ENCODE measurements at places on chromosomes 7 and 10.

GRCh38 chr10:86960863-86961434 lies 2.5 kb downstream of the SNCG start:
- DNase-seq: no peak

- DNase-seq: no peak
Observed at GRCh38 chr7:23662124-23662983, 17.6 kb upstream of the FAM221A start.

DNA sequence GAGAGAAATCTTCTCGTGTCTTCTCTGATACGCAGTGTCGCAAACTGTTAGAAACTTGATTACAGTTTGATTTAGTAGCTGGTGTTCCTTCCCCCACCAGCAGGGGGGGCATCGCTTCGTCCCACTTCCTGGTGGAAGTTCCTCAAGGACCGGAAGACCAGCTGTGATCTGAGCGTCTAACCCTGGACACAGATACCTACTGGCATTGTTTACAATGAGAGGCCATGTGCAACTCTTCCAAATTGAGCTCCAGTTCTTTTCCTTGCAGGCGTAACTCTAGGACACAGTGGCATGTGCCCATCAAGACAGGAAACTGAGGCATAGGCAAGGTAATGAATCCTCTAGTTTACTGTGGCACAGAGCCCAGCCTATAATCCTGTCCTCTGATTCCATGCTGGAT lies 219.0 kb downstream of the CCDC3 start:
- peak; percentile 27 for DNase-seq

GRCh38 chr7:135326636-135327280 lies 93.1 kb downstream of the STRA8 start:
- no peak for DNase-seq

GRCh38 chr7:6254866-6255265 lies 17.6 kb downstream of the CYTH3 start:
- no peak for DNase-seq

- DNase-seq: no peak
Observed at GRCh38 chr10:3169271-3169670, 3.3 kb downstream of the PITRM1 start.

- no peak for DNase-seq
Observed at GRCh38 chr7:104951546-104951945, 62.5 kb upstream of the KMT2E start.

DNA sequence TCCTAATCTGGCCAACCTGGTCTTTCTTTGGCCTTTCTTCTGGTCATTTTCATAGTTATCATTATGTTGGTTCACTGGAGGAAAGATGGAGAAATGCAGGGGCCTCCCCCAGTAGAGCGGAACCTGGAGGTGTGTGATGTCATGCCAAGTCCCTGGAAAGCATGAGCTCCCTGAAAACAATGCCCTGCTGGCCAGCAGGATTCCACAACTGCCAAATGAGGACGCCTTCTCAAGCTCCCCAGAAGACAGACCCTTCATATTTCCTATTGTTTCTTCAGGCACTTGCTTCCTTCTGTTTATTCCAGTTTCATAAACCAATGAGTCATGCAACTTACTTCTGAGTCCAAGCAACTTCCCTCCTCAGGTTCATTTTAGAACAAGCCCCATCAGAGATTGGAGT lies 339.0 kb downstream of the GATA3 start:
- DNase-seq: no peak

- DNase-seq: no peak
Observed at GRCh38 chr10:26524161-26524896, 86.2 kb downstream of the APBB1IP start.

GRCh38 chr7:36651404-36651803 lies 72.9 kb downstream of the AOAH start:
- no peak for DNase-seq

DNA sequence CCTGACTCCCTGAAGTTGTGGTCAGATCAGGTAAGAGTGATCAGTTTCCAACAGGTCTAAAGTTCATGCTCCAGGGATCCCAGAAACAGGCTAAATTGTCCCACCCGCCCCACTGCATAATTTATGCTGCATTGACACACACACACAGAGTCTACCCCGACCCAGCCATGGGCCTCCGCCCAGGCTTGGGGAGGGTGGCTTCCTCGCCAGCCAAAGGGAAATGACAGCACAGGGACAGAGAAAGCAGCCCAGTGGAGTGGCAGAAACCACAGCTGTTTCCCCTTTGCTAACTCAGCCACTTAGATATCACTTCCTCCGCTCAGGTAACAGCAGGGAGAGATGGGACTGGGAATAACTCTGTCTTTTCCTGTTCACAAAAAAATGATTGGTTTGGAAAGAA lies 9.4 kb downstream of the SH3PXD2A start:
- DNase-seq: no peak

GRCh38 chr10:21751341-21752310 lies 217.6 kb downstream of the MLLT10 start:
- DNase-seq: no peak

All from hepatic stellate cell (primary cell).